ENCODE measurements at places on chromosomes 12 and 14.

- no peak for DNase-seq
These were observed 474.9 kb downstream of the ATP23 start for GRCh38 chr12:58416236-58416635.

- no peak for DNase-seq
These were observed 2.7 kb downstream of the CD4 start for GRCh38 chr12:6791931-6792520.

DNA sequence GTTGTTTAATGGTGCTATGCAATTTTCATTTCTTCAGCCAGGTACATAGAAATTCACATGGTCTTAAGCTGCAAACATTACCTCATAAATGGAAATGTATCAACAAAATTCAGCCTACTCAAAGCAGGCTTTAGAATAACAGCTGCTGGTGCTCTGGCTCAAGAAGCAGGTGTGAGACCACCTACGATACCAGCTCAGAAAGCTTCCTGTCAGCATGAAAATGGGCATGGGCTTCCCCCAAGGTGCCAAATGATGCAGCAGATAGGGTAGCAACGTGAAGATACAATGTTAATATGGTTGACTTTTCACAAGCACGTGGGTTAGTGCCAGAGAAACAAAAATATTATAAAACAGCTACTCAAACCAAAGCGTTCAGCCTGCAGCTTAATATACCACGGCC lies 343.4 kb upstream of the PRICKLE1 start:
- DNase-seq = peak; percentile 65

DNA sequence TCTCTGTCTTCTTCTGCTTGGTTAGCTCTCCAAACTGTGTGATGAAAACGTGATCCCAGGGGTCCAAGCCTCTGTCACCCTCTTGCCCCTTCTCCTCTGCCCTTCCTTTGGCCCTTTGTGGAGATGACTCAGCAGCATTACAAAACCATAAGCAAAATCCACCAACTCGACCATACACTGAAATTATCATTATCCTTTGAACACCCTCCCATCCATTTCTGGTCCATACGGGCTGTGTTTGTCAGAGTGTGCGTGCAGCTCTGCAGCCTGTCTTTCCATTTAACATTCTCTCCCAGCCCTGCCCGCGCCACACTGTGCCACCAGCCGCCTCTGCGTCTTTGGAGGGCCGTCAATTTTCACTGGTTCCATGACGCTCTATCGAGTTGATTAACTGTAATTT lies 69.2 kb downstream of the SLC25A47 start:
- no peak for DNase-seq

- DNase-seq = no peak
These were observed 107.6 kb downstream of the APAF1 start for GRCh38 chr12:98752726-98753125.

DNA sequence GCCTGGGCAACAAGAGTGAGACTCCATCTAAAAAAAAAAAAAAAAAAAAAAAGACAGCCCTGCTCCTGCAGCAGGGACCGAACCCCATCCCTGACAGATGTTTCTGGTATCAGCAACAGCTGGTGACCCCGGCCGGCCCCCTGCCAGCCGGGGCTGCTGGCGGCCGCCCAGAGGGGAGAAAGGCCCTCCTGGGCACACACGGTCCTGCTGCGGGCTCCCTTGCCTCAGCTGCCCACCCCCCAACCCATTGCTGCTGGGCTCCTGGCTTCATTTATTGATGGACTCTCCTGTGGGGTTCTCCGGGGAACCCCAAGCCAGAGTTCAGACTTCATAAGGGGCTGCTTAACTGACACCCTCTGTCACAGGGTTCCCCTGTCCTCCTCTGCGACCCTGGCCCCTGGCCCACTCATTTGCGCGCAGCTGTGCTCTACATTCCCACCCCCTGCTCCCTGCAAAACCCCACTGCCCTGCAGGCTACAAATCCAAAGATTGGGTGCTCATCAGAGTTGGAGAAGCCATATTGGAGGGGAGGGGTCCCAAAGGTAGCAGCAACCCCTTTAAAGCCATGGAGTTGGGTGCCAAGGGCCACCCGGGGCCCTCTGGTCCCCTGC lies 103.6 kb upstream of the RTL1 start:
- no peak for DNase-seq

- DNase-seq = peak; percentile 70
These were observed 69.0 kb downstream of the PPM1H start for GRCh38 chr12:62865937-62866336.

GRCh38 chr12:38776647-38777046 lies 128.7 kb downstream of the CPNE8 start:
- DNase-seq = no peak

DNA sequence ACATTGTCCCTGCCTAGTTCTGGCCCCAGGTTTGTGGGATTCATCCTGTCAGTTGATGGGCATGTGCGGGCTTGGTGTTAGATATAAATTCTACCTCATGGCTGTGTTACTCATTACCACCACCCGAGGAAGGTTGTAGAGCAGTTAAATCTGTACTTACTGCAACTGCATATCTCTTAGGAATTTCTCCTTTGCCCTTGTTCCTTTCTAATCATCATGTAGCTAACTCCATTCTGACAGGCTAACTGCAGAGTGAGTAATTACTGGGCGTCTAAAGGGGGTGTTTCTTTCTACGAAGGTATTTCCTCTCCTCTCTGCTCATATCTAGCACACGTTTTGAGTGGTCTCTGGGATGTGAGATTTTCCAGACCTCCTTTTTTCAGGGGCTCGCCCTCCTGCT lies 1076.7 kb downstream of the TMTC2 start:
- DNase-seq = no peak

- DNase-seq = no peak
These were observed 3.3 kb downstream of the C12orf56 start for GRCh38 chr12:64387197-64387816.

DNA sequence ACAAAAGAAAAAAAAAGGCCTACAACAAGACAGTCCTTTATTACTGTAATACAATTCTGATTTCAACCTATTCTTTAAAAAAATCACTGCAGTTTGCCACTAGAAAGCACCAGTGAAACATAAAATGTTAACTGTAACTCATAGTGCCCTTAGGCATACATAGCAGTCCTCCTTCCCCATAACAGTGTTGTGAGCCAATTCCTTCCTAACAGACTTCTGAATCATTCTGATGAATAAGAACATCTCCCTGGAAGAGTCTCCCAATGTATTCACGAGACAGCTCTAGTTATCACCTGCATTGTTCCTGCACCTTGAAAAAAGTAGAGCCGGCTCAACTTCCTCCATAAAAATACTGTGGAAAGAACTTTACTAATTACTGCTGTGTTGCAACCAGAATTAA lies 213.6 kb upstream of the FSCB start:
- no peak for DNase-seq

- DNase-seq = no peak
These were observed 108.5 kb downstream of the ZFC3H1 start for GRCh38 chr12:71555191-71555590.

DNA sequence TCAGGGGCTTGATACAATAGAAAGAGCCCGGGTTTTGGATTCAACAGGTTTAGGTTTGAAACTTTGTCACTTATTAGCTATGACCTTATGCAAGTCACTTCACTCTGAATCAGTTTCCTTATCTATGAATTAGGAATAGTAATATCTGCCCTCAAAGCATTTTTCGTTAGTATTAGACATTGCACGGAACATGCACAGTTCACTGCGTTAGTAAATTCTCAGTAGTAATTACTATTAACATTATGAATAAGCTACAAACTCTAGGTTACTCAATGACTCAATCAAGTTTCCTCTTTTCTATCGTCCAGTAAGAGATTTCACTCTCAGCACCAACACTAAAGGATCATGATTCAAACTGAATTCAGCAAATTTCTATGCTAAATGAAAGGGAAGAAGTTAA lies 150.3 kb downstream of the CEP83 start:
- DNase-seq = no peak

DNA sequence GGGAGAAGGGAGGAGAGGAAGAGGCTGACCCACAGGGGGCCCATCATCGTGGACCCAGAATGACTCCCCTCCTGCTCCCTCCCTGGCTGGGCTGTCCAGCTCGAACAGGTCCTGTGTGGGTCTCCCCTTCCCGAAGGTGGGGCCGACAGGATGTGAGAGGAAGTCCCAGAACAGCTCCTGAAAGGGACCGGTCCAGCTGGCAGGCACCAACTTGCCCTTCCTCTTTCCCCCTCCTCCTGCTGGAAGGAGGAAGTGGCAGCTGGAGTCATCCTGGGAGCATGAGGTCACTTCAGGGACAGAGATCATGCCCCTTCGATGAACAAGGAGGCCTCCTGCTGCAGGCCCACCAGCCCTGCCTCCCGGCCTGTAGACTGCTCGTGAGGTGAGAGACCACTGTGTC lies 35.0 kb upstream of the BEGAIN start:
- no peak for DNase-seq

DNA sequence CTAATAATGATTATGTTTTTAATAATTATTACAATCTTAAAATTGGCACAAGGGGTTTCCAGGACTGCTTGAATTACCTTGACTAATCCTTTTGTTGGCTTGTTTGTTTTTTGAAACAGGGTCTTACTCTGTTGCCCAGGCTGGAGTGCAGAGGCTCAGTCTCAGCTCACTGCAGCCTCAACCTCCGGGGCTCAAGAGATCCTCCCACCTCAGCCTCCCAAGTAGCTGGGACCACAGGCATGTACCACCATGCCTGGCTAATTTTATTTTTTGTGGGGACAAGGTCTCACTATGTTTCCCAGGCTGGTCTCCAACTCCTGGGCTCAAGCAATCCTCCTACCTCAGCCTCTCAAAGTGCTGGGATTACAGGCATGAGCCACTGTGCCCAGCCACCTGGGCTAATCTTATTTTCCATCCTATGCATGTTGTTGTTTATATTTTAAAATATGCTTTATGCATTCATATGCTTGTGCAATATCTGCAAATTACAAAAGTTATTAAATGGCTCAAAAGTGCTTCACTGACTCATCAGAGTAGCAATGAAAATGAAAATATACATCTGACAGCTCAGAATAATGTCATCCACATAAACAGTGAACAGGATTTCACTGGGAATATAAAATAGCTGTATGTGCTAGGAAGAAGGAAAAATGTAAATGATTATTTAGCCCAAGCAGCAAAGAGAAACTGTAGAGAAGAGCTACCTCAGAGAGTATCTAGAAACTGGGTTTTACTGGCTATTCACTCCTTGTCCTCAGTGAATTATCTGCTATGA lies 24.8 kb upstream of the PLEKHG6 start:
- DNase-seq = no peak

All from brain (organoid and tissue), 16 donors.